Activated CD4-positive, alpha-beta memory T cell treated with anti-CD3 and anti-CD28 coated beads, Interleukin-2, amount 10 ng/mL, durations not matched to agents 7 days and 5 days (primary cell): ENCODE measurements at places on chromosomes 16 and 17.

GRCh38 chr17:66947311-66947710 is 17.2 kb upstream of the CACNG4 start:
- no peak overlapping the region for H3K27ac ChIP-seq
- no peaks in the 10 kb centered on the region for H3K36me3 ChIP-seq
- peaks cover 63% of the 10 kb centered on the region for H3K27me3 ChIP-seq
- peaks cover 4% of the 10 kb centered on the region for H3K4me1 ChIP-seq

DNA sequence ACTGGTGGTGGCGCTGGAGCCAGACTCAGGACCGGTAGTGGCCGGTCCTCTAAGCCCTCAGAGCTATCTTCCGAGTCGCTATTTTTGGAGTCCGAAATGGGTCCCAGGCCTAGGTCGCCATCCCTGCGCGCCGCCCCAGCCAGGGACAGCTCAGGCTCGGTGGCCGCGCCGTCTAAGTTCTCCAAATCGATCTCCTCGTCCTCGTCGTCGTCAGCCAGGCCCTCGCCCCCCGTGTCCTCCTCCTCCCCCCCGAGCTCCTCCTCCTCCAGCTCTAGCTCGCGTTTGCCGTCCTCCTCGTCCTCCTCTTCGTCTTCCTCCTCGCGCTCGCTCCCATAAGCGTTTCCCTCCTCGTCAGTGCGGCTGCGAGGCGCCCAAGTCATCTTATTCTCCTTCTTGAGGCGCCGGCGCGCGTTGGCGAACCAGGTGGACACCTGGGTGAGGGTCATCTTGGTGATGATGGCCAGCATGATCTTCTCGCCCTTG is 1.6 kb downstream of the IRX3 start:
- H3K27me3 ChIP-seq = peaks cover 78% of the 10 kb centered on the region
- peaks cover 14% of the 10 kb centered on the region for H3K36me3 ChIP-seq
- DNase-seq = no peak
- peak overlapping the region; percentile 63 for H3K4me3 ChIP-seq

DNA sequence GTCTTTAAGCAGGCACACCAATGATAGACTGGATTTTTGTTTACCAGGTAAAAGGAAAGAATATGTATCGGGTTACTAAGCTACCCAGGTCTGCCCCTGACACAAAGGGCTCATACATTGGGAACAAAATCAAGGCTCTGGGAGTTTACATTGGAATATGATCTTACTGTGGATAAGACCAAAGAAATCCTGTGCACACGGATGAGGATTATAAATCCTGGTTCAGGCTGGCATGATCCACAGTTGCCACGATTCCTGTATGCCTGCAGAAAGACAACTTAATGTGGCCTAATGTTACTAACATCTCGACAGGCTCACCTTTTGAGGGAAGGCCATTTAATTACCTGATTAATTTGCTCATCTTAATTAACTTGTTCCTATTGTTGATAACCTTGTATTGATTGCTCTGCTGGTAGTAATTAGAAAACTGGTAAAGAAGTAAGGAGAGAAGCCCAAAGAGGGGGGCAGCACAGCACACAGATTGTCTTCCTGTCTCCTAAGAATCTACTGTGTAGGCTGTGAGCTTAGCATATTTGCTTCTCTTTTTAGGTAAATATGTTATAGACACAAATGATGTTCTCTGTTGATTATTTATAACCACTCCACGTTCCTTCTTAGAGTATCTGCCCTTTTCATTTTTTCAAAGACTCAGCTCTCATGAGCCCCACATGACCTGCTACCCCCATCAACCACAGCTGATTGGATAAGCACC is 51.0 kb upstream of the TOX3 start:
- H3K27me3 ChIP-seq = no peaks in the 10 kb centered on the region
- no peak overlapping the region for H3K27ac ChIP-seq
- no peaks in the 10 kb centered on the region for H3K36me3 ChIP-seq
- H3K4me3 ChIP-seq = no peak overlapping the region
- no peaks in the 10 kb centered on the region for H3K4me1 ChIP-seq

GRCh38 chr16:13779676-13780075 is 140.3 kb upstream of the ERCC4 start:
- DNase-seq = no peak
- no peak overlapping the region for H3K27ac ChIP-seq
- no peaks in the 10 kb centered on the region for H3K27me3 ChIP-seq
- H3K4me3 ChIP-seq = no peak overlapping the region
- no peaks in the 10 kb centered on the region for H3K36me3 ChIP-seq
- H3K4me1 ChIP-seq = no peaks in the 10 kb centered on the region

- no peak overlapping the region for H3K27ac ChIP-seq
- peaks cover 46% of the 10 kb centered on the region for H3K27me3 ChIP-seq
- no peak overlapping the region for H3K4me3 ChIP-seq
- H3K36me3 ChIP-seq = no peaks in the 10 kb centered on the region
Observed at GRCh38 chr17:4582101-4582501, 2.2 kb upstream of the SMTNL2 start.

GRCh38 chr16:10608687-10609401 is 28.4 kb upstream of the EMP2 start:
- no peak overlapping the region for H3K4me3 ChIP-seq
- H3K27ac ChIP-seq = no peak overlapping the region
- no peaks in the 10 kb centered on the region for H3K4me1 ChIP-seq
- DNase-seq = no peak
- peaks cover 2% of the 10 kb centered on the region for H3K27me3 ChIP-seq

DNA sequence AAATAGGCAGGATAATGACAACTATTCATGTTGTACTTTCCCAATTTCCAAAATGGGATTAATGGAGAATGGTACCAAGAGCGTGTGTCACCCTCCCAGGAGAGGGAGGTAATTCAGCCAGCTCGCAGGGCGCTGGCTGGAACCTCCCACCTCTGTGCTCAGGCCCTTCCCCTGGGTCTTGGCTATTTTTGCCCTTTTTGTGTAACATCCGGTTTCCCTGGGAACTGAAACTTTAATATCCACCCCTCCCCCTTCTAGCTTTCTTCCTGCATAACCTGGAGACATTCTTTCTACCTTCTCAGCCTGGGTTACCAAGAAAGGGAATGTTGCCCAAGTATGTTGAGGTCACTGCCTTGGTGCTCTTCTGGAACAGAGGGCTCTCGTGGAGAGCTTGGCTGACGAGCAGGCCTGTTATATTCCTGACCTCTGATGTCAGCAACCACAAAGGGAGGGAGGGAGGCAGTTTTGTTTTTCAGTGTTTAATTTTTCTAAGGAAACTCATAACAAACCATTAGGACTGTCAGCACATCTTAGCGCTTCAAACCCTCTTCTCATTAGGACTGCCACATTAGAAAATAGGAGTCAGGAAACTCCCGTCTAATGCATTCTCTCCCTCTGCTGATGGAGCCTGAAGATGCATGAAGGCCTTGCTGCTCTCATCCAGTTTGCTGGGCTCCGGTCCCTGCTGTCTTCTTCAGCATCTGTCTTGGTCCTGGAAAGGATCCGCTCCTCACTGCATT is 25.6 kb downstream of the ITGB3 start:
- no peak for DNase-seq
- peaks cover 9% of the 10 kb centered on the region for H3K4me1 ChIP-seq
- H3K27ac ChIP-seq = no peak overlapping the region
- H3K36me3 ChIP-seq = no peaks in the 10 kb centered on the region
- H3K27me3 ChIP-seq = peaks cover 4% of the 10 kb centered on the region

- peaks cover 15% of the 10 kb centered on the region for H3K4me1 ChIP-seq
- no peak overlapping the region for H3K4me3 ChIP-seq
- no peak for DNase-seq
- H3K27me3 ChIP-seq = no peaks in the 10 kb centered on the region
Observed at GRCh38 chr16:69141014-69141413, 8.6 kb downstream of the UTP4 start.

GRCh38 chr16:50765260-50765659 is 23.4 kb downstream of the CYLD start:
- H3K36me3 ChIP-seq = peaks cover 90% of the 10 kb centered on the region
- no peaks in the 10 kb centered on the region for H3K27me3 ChIP-seq
- DNase-seq = no peak
- peak overlapping the region; percentile 67 for H3K27ac ChIP-seq
- H3K4me1 ChIP-seq = peaks cover 85% of the 10 kb centered on the region
- no peak overlapping the region for H3K4me3 ChIP-seq

GRCh38 chr17:40316571-40317344 is 7.8 kb downstream of the RARA start:
- DNase-seq = no peak
- peaks cover 30% of the 10 kb centered on the region for H3K36me3 ChIP-seq
- H3K4me3 ChIP-seq = peak overlapping the region; percentile 90
- no peak overlapping the region for H3K27ac ChIP-seq
- peaks cover 79% of the 10 kb centered on the region for H3K4me1 ChIP-seq

- DNase-seq = no peak
- H3K27ac ChIP-seq = no peak overlapping the region
- H3K4me1 ChIP-seq = no peaks in the 10 kb centered on the region
- no peaks in the 10 kb centered on the region for H3K36me3 ChIP-seq
Observed at GRCh38 chr16:73545290-73545689, 497.4 kb upstream of the ZFHX3 start.

GRCh38 chr17:76588182-76588581 is 2.5 kb upstream of the ST6GALNAC2 start:
- no peak overlapping the region for H3K27ac ChIP-seq
- H3K4me1 ChIP-seq = peaks cover 16% of the 10 kb centered on the region
- peaks cover 55% of the 10 kb centered on the region for H3K27me3 ChIP-seq
- DNase-seq = no peak

GRCh38 chr17:81398176-81398831 is 3.0 kb downstream of the BAHCC1 start:
- H3K27ac ChIP-seq = peak overlapping the region; percentile 47
- H3K27me3 ChIP-seq = peaks cover 67% of the 10 kb centered on the region
- H3K4me1 ChIP-seq = peaks cover 33% of the 10 kb centered on the region
- peaks cover 20% of the 10 kb centered on the region for H3K36me3 ChIP-seq

GRCh38 chr16:57998486-57998885 is 2.0 kb downstream of the ZNF319 start:
- peak; percentile 90 for DNase-seq
- H3K27ac ChIP-seq = peak overlapping the region; percentile 87
- H3K4me3 ChIP-seq = peak overlapping the region; percentile 74
- no peaks in the 10 kb centered on the region for H3K27me3 ChIP-seq
- H3K4me1 ChIP-seq = peaks cover 66% of the 10 kb centered on the region

DNA sequence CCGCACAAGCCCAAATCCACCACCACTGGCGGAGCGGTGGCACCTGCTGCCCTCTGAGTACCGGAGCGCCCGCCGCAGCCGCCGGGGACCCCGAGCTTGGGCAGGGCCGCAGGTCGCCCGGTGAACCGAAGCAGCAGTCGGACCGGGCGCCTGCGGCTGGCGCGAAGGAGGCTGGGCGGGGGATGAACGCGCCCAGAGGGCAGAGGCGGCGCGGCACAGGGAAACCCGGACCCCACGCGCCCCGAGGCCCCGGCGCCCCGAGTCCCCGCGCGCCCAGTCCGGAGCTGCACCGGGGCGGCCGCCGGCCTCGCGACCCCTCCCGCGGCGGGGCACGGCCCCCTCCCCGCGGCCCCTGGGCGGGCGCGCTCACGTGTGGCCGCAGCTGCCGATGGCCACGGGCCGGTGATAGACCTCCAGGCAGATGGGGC is 393 bp downstream of the RNF166 start:
- DNase-seq = peak; percentile 32
- H3K36me3 ChIP-seq = peaks cover 35% of the 10 kb centered on the region
- peaks cover 48% of the 10 kb centered on the region for H3K4me1 ChIP-seq

GRCh38 chr17:360092-360750 is 7.6 kb upstream of the RPH3AL start:
- H3K4me1 ChIP-seq = peaks cover 13% of the 10 kb centered on the region
- no peak overlapping the region for H3K27ac ChIP-seq
- DNase-seq = no peak
- peaks cover 12% of the 10 kb centered on the region for H3K36me3 ChIP-seq

- no peak overlapping the region for H3K4me3 ChIP-seq
- H3K36me3 ChIP-seq = no peaks in the 10 kb centered on the region
Observed at GRCh38 chr17:39642291-39643074, 5.5 kb downstream of the STARD3 start.
